HFF-Myc (cell line): ENCODE measurements at places on chromosomes 5 and 9.

DNA sequence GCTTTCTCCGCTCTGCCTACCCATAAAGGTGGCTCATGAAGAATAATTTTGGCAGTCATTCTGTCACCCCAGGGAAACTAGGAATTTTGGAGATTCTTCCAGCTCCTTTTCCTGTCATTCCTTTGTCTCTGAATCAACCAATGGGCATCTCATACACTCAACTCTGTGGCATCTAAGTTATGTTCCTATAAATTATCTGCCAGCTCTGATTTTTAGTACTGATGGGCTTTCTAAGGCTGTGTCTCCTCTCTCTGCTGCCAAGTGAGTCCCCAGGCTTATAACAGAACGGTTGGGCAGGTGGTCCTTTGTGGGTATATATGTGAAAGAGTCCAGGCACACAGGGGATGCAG is 226.8 kb downstream of the NMUR2 start:
- no peak for DNase-seq

DNA sequence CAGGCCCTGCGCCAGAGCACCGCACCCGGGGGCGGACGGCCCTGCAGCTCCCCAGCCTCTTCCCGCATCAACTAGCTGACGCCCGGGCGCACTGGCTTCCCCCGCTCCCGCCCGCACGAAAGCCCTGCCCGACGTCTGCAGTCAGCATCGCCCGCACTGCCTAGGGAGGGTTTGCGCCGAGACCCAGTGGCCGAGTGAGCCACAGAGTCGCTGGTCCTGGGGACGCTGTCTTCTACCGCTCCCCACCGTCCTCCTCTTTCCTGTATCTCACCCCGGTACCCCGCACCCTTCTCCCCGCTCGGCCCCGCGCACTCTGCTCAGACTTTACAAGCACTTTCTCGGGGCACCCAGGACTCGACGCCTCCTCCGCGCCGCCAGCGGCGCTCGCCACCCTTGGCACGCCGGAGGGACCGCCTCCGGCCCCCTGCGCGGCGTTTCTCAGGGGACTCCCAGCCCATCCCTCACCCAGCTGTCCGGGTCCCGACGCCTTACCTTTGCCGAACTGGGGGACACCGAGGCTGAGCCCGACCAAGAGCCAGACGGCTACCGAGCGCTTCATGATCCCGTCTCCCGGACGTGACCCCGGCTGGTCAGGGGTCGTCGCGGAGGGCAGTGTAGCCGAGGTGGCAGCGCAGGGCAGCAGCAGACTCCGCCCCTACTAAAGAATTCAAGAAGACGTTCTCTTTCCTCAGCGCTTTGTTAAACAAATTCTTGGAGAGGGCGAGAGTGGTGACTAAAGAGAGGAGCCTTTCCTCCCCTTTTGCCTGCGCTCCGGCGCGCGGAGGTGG is 670 bp downstream of the EDIL3 start:
- DNase-seq, result no peak

DNA sequence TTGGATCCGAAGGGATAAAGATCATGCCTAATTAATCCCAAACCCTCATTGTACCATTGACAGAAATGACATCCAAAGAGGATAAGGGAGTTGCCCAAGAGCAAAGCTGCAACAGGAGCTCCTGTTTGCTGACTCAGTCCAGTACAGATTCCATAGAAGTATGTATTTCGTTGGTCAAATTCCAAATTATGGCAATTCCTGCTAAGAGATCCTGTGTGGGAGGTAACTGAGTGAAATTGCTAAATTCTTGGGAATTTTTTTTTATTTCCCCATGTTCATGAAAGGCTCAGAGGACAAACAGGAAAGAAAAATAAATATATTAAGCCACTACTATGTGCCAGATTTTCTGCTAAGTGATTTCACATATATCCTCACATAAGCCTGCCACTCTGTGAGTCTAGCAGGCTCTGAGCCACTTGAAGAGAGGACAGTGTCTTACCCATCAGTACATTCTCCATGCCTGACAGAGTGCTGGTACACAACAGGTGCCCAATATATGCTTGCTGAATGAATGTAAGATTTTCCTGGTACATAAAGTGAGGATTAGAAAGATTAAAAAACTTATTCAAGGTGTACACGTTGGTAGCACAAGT is 132.7 kb downstream of the GLIS3 start:
- DNase-seq, result no peak

DNA sequence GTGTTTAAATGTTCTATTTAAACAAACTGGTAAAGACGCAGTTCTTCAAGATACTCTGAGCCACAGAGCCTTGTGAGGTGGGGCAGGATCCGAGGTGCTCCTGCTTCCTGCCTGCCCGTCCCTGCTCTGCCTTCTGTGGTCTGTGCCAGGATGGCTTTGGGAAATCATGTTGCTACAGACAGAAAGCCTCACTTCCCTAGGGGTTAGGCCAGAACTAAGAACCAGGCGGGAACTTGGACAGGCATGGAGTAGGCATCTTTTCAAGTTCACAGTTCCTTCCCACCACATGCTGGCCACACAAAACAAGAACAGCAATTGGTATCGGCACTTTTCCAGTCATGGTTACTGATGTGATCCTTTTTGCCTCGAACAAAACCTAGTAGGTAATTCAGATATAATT is 67.7 kb upstream of the SPOCK1 start:
- DNase-seq, result no peak

GRCh38 chr5:56414066-56414465 is 180.9 kb upstream of the ANKRD55 start:
- no peak for DNase-seq

GRCh38 chr9:129225815-129226214 is 47.8 kb upstream of the IER5L start:
- peak; percentile 56 for DNase-seq

DNA sequence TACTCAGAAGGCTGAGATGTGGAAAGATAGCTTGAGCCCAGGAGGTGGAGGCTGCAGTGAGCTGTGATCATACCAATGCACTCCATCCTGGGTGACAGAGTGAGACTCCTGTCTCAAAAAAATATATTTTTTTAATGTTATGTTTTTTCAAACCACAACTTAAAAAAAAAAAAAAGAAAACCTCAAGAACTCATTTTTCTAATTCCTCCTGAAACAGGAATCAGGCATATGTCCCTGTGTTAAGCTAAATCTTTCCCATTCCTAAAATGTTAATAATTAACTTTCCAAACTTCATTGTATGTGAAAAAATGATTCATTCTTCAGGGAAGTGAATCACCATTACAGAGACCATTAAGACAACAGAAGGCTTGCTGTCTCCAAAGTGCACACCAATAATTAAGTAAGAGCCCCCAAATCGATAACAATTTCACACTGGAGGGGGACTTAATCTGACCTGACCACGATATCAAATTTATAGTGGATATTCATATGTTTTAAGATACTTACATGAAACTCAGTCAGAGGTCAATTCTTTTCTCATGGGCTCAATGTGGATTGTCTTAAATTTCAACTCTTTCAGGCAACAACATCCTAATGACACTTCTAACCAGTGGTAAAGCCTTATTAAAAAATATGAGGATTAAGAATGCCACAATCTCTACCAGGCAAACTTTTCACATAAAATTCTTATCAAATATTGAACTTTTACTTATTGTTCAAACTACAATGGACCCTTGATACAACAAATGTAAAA is 5.2 kb downstream of the CEMIP2 start:
- no peak for DNase-seq

DNA sequence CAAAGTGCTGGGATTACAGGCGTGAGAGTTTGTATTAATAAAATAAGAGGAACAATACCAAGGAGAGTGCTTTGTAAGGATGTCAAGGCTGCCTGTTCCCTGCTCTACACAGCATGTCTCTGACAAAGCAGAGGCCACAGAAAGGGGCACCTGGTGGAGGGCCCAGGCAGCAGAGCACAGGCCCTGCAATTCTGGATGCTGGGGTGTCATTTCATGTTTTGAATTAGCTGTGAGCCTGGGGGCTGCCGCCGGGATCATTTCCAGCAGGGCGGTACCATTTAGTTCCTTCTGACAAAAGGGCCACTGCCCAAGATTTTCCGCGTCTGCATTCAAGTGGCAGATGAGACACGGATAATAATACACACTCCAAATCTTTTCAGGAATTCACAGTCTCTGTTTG is 396.9 kb downstream of the GADD45G start:
- no peak for DNase-seq

GRCh38 chr9:17503196-17503595 is 75.7 kb upstream of the SH3GL2 start:
- DNase-seq, result no peak

DNA sequence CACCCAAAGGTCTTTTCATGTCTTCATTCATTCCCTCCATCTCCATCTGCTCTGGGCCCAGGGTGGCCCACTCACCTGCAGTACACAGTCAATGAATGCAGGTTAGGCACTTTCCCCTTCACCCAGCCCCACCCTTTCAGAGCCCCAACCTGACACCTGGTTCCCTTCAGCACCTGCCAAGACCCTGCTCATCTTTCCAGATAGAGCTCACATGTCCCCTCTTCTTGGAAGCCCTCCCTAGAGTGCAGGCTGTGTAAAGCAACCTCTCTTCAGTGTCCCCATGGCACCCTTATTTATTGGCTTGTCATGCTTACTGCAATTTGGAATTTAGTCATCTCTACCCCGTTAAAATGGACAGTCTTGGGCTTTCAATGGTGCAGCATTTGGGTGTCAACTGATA is 13.0 kb upstream of the CPEB4 start:
- DNase-seq, result no peak

DNA sequence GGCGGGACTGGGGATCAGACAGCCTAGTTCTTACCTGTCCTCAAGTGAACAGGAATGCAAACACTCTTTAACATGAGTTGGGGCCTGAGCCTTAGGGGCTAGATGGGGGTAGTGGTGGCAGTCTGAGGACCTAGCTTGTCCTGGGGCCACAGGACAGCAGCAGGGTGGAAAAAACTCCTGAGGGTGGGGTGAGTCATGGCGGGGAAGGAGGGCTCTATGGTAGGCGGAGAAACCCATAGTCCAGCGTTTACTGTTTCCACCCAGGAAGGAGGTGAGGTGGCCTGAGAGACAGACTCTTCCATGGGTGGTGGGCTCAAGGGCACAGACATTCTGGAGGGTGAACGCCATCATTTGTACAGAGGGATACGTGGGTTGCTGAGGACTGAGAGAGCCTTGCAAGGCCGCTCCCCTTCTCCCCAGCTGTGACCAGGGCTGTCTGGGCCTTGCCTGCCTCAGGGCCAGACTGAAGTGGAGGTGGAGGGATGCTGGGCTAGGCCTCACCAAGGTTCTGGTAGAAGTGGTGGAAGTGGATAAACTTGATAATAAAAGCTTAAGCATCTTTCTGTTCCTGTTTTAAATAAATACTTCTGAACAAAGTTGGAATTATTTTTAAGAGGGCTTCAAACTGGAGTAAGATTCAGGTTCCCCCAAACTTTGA is 1.1 kb upstream of the TSPAN17 start:
- DNase-seq, result no peak

GRCh38 chr9:132858751-132859150 is 19.3 kb downstream of the AK8 start:
- no peak for DNase-seq

GRCh38 chr5:38167562-38167996 is 90.8 kb upstream of the EGFLAM start:
- DNase-seq, result no peak

GRCh38 chr5:3356016-3356415 is 239.6 kb upstream of the IRX1 start:
- DNase-seq, result no peak

DNA sequence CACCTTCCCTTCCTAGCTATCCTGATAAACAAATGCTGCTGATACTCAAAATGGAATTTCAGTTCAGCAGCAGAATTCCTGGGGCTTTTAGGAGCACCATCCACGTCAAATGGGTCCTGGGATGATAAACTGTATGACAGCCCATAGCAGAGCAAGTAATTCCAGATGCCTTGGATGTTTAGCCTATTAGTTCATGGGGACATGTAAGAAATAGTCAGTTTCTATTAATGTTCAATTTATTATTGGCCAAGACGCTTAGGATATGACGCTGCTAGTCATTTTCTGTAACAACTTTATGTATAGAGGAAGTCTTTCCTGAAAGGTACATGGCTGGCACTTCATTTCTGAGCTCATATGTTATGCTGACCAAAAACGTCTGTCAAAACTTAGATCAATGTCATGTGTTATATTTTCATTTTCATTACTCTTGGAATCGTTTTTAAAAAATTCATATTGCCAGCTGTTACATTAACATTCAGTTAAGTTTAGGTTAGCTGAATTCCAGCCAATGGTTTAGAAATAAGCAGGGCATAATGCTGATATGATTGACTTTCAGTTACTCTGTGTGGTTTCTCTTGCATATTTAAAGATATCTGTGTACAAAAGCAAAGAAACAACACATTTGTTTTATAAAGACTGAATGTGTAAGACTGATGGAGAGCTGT is 243.8 kb downstream of the CSNK1G3 start:
- peak; percentile 36 for DNase-seq

DNA sequence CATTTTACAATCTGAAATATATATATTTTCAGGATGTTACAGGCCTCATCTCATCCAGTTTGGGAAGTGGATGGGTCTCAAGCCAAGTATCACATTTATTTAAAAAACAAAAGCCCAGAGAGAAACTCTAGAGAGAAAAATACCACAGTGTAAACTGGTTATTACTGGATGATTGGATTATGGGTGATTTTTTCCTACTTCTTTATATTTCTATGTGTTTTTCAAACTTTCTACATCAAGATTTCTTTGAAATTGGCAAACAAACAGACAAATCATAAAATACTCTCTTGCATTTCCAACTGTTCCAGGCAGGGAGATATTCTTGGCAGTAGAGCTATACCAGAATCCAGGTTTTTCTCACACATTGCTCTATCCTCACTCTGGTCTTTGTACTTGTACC is 116.0 kb upstream of the SMIM23 start:
- no peak for DNase-seq

GRCh38 chr5:6859951-6860638 is 146.9 kb downstream of the TENT4A start:
- no peak for DNase-seq

- no peak for DNase-seq
These were observed 34.7 kb downstream of the ITGA1 start for GRCh38 chr5:52822437-52822836.

DNA sequence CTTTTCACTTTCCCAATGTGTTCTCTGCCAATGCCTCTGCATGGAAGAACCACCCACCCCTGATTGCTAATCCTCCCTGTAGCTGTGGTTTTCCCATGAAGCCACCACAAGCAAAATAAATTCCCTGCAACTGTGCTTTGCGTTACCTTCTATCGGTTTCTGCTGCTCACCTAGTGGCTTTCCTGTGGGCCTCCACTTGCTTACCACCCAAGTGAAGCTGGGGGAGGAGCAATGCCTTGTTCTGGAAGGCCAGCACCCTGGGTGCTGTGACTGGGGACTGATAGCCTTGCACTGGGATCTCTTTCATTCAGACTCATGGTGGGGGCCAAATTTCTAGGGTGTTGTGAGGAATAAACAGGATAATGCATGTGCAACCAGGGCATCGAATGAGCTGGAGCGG is 56.3 kb upstream of the GDNF start:
- no peak for DNase-seq
